COR-L47 (cell line): ENCODE measurements at places on chromosomes 1 and 21.

GRCh38 chr1:65221638-65222339 is 73.8 kb downstream of the AK4 start:
- DNase-seq, result peak; percentile 1

GRCh38 chr1:35544976-35545375 is 12.2 kb downstream of the KIAA0319L start:
- no peak for DNase-seq

- no peak for DNase-seq
These were observed 101.6 kb downstream of the ZMYM4 start for GRCh38 chr1:35369922-35370671.

- DNase-seq, result no peak
These were observed 50.4 kb upstream of the IFFO2 start for GRCh38 chr1:19006837-19007271.

- DNase-seq, result peak; percentile 50
These were observed at the start of gene CCDC18 for GRCh38 chr1:93180723-93181613. Gene CCDC18 (plus strand): TSS chr1:93180724. CDS start chr1:93183362, 2,638 bp downstream.

DNA sequence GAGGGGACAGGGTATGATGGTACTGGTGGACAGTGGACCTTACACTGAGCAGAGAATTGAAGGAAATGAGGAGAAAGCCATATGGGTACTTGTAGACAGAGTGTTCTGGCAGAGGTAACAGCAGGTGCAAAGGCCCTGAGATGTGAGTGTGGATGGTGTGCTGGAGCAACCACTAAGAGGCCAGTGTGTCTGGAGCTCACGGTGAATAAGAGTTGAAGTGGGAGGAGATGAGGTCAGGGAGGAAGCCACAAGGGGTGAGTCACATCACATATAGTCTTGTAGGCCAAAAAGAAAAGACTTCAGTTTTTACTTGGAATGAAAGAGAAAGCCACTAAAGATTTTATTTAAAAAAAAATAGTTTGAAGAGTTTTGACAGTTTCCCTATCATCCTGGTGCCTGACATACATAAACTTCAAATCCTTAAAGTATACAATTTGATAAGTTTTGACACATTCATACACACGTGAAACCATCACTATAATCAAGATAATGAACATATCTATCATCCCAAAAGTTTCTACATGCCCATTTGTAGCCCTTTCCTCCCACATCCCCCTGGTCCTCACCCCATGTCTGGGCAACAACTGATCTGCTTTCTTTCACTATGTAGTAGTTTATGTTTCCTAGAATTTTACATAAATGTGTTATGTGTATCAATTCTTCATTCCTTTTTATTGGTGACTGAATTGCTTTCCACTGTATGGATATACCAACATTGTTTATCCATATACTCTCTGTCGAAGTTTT is 148.4 kb downstream of the GPATCH2 start:
- DNase-seq, result no peak

- no peak for DNase-seq
These were observed 28.2 kb upstream of the IFNLR1 start for GRCh38 chr1:24215226-24215814.

DNA sequence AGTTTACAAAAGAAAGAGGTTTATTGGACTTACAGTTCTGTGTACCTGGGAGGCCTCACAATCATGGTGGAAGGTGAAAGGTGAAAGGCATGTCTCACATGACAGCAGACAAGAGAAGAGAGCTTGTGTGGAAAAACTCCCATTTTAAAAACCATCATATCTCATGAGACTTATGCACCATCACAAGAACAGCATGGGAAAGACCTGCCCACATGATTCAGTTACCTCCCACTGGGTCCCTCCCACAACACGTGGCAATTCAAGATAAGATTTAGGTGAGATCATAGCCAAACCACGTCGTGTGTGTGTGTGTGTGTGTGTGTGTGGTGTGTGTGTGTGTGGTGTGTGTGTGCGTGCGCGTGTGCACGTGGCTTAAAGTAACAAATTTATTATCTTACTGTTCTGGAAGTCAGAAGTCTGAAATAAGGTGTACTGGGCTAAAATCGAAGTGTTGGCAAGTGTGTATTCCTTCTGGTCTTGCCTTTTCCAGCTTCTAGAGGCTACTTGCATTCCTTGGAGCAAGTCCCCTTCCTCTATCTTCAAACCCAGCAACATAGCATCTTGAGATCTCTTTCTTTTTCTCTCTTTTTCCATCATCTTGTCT is 48.1 kb upstream of the MPC2 start:
- no peak for DNase-seq

- no peak for DNase-seq
These were observed 17.9 kb upstream of the CSF1 start for GRCh38 chr1:109892561-109893368.

DNA sequence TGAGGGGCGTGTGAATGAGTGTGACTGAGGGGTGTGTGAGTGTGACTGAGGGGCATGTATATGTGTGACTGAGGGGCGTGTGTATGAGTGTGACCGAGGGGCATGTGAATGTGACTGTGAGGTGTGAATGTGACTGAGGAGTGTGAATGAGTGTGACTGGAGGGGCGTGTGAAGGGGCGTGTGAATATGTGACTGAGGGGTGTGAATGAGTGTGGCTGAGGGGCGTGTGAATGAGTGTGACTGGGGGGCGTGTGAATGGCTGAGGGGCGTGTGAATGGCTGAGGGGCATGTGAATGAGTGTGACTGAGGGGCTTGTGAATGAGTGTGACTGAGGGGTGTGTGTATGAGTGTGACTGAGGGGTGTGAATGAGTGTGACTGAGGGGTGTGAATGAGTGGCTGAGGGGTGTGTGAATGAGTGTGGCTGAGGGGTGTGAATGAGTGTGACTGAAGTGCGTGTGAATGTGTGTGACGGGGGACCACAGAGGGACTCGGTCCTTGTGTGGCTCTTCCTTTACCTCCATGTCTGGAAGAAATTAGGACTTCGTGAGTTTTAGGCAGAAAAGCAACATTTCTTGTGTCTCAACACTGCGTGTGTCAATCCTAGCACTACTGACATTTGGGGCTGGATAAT is 105.8 kb downstream of the GLIS1 start:
- no peak for DNase-seq

DNA sequence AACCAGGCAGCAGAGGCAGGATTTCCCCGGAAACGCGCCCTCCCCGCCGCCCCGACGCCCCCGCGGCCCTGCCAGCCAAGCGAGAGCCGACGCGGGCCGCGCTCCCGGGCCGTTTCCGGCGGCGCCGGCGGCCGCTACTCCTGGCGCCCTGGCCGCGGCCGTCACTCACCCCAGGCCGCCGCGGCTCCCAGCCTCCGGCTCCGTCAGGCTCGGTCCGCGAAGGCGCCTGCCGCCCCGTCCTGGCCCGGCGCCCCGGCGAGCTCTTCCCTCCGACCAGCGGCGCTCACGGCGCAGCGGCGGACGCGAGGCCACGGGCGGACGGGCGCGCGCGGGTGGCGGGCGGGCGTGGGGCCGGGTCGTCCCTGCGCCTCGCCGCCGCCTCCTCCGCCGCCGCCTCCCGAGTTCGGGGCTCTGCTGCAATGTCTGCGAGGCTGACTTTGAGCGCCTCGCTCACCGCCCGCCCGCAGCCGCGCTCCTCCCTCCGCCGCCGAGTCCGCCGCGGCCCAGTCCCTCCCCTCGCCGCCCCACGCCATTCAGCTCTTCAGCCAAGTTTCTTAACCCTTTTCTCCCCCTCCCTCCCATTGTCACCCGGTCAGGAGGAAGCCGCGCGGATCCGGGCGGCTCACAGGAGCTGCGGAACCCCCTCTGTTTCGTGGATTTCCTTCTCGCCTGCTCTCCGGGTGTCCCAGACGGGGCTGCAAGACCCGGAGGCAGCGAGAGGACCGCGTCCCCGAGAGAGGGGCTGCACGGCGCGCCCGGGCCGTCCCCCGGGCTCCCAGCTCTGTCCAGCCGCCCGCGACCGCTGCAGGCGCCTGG is at the start of gene NRIP1:
TSS of gene NRIP1 (minus strand) at position 425 of the 816 bp plus-strand sequence. CDS start 96,808 bp downstream, outside the sequence.
- DNase-seq, result peak; percentile 71

DNA sequence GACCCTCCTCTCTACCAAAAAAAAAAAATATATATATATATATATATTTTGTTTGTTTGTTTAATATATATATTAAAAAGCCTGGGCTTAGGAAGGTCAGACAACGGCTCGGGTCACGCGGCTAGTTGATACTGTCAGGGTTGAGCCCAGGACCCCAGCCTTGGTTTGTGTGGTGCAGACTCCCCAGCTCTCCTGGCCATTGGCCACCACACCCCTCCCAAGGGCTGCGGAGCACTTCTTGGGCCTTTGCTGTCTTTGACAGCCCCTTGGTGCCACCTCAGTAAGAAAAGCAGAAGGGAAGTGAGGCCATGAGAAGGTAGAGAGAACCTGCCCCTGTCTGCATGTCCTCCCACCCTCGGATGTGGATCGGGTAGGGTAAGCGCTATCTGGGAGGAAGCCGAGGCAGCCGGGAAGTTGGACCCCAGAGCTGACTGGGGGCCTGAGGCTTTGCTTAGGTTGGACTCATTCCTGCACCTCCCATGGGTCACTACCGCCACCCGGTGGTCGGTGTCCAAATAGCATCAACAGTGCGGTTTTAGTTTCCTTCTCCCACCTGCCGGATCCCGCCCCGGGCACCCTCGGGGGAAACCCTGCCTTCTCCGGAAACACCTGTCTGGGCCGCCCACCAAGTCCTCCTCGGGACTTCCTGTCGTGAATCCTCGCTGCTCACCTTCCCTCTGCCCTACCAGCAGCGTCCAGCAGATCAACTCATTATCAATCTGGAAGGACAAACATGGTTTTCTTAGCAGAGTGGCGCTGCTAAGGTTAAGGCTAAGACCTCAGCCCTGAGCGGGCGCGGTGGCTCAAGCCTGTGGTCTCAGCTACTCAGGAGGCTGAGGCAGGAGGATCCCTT is 29.8 kb upstream of the GNPAT start:
- DNase-seq, result peak; percentile 93

- DNase-seq, result no peak
These were observed 208.8 kb downstream of the GPR52 start for GRCh38 chr1:174656409-174657059.

- no peak for DNase-seq
These were observed 719 bp downstream of the EYA3 start for GRCh38 chr1:28087614-28088167.

- DNase-seq, result no peak
These were observed 107.8 kb upstream of the VAV3 start for GRCh38 chr1:108072776-108073175.

DNA sequence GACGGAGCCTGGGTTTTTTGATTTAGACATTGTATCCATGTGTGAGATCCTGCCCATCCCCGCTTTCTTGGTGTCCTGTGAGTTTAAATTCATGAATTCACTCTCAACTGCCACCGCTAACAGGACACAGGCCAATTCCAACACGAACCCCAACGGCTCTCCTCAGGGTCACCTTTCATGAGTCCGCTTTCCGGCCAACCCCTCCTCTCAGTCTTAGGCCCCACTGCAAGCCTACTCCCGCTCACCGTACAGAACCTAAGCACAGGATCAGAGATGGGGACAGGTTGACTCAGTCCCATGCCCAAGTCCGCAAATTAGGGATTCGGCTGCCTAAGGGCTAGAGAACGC is 238 bp upstream of the SCP2 start:
- no peak for DNase-seq

GRCh38 chr1:104291156-104291555 is 541.5 kb downstream of the AMY1C start:
- DNase-seq, result no peak

GRCh38 chr1:193631306-193631705 is 444.9 kb upstream of the B3GALT2 start:
- no peak for DNase-seq

GRCh38 chr21:21968810-21969209 is 970.6 kb downstream of the NCAM2 start:
- DNase-seq, result peak; percentile 78

DNA sequence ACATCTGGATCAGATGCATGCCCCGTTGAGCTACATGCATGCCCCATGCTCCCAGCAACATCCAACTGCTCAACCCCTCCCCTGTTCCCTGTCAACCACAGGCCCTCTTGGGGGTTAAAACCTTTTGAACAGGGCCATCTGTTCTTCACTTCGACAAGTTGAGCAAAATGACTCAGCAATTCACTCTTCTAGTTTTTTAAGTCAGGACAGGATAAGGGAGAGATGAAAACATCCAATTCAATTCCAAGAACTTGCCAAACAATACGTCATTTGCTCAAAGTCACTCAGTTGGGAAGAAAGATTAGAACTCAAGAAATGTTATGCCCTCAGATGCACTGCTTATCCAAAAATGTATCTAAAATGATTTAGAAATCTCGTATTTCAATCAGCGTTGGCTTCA is 46.1 kb upstream of the MTF2 start:
- no peak for DNase-seq

- no peak for DNase-seq
These were observed 286.3 kb upstream of the C1orf105 start for GRCh38 chr1:172134087-172134731.

- DNase-seq, result no peak
These were observed 104.6 kb upstream of the F3 start for GRCh38 chr1:94646141-94646643.

DNA sequence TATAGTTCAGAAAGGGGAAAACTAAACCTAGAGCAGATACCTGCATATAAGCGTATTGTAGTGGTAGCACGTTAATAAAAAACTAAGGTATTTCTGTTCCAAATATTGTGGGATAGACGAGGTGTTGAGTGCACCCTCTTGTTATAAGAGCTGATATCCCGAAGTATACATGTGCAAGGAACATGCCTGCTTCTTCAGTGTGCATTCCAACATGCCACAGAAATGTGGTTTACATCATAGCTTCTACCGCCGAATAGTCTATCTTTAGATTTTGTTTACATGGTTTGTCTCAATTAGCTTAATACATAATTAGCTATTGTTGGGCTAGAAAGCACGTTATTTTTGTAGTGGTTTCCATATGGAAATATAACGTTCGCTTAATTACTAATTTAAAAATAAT is 2.2 kb downstream of the CHRM3 start:
- DNase-seq, result no peak

- no peak for DNase-seq
These were observed 286.3 kb upstream of the LYPLAL1 start for GRCh38 chr1:218887141-218887925.

DNA sequence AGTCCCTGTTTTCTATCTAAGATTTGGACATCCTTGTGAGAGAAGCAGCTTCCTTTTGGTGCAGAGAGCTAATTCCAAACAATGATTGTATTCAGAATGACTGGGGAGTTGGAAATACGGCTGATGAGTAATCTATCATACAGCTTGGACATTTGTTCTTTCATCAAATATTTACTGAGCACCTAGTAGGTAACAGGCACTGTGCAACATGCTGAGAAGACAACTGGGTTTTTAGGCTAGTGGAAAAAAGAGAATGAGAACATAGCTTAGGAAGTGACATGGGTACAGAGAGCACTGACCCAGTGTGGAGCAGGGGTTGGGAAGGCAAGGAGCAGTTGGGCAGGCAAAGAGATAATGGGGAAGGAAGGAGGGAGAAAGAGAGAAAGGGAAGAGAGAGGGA is 87.5 kb downstream of the TBX19 start:
- no peak for DNase-seq

GRCh38 chr1:33195556-33195955 is 13.7 kb upstream of the TRIM62 start:
- no peak for DNase-seq

DNA sequence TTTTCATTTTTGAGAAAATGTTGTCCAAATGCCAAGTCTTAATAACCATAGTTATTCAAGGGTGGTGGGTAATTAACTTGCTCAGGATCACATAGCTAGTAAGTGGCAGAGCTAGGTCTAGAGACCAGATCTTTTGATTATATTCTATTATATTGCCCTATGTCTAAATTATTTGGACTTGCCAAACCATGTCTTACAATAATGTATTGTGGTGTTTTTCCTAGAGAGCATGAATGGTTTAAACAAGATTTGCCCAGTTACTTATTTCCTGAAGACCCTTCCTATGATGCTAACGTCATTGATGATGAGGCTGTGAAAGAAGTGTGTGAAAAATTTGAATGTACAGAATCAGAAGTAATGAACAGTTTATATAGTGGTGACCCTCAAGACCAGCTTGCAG is 58.6 kb downstream of the PRKAA2 start:
- no peak for DNase-seq
